ENCODE measurements at places on chromosomes 4 and X.

- no peak for DNase-seq
Observed at GRCh38 chr4:166335256-166335938, 462.4 kb downstream of the TLL1 start.

DNA sequence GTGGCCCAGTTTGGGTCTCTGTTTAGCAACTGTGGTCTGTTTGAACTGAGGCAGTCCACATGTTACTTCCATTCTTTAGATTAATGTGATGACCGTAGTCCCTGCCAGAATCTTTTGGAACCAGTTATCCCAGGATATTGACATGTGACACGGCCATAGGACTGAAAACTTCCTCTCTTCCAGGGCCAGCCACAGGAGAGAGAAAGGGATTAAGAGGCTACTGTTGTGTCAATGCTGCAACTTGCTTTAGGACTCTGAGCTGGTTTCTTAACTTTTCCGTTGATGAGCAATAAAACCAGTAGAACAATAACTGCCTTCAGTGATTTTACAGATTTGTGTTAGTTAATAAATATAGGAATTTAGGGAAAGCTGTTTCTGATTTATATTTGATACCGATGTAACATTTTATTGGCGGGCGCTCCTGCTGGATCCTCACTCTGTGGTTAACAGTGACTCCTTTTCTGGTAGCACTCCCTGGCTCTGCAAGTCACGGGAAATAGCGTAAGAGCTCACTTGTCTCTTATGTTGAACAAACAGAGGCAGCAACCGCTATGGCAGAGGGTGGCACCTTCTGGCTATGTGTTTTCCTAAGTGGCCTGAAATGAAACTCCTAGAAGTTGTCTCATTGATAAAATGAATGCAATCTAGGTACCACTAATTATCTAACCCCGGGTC, 2.5 kb downstream of the TENM3 start:
- DNase-seq, result no peak

DNA sequence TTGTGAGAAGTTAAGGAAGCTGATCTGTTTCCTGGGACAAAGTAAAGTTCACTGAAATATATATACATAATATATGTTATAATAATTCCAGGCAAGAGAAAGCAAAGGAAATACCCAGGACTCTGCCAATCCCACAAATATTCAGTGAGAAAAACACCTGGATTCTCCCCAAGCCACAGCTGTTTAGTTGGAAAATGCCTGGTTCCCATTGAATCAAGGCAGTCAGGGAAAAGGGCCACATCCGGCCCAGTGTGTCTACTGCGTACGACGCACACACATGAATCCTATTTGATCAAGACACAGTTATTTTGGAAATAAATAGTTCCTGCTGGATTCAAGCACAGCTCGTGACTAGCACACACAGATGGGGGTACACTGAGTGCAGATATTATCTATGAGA, 6.3 kb upstream of the DCHS2 start:
- no peak for DNase-seq

GRCh38 chrX:124981420-124981819, 338.3 kb upstream of the TEX13C start:
- no peak for DNase-seq

DNA sequence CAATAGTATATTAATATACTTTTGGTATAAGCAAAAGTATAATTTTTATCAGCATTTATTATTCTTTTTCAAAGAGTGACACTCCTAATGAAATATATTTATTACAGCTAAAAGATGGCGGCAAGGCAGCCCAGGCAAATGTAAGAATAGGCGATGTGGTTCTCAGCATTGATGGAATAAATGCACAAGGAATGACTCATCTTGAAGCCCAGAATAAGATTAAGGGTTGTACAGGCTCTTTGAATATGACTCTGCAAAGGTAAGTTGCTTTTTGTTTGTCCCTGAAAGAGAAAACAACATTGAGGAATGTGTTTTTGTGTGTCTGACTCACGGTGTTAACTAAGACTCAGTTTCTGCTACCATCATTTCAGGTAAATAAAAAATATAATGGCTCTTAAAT, 71.9 kb downstream of the PDLIM5 start:
- no peak for DNase-seq

GRCh38 chr4:71711044-71711984, 72.6 kb downstream of the GC start:
- no peak for DNase-seq

DNA sequence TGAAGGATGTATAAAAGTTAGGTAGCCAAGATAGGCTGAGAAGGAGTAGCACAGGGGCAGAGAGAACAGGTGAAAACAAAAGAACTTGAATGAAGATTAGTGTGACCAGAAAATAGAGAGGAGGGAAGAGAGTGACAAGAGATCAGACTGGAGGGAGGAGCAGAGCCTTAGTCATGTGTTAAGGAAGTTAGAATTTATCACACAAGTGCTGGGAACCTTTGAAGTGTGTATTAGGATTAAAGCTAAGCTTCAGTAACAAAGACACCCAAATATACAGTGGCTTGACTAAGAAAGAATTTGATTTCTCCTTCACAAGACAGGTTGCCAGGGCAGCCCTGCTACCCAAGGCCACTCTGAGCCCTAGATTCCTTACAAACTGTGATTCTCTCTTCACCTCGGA, 10.7 kb upstream of the CCDC149 start:
- DNase-seq, result no peak

- no peak for DNase-seq
Observed at GRCh38 chrX:15579778-15580747, 20.7 kb downstream of the ACE2 start.

- DNase-seq, result no peak
Observed at GRCh38 chrX:133413218-133413925, 1.9 kb downstream of the GPC4 start.

GRCh38 chrX:10534611-10535010, 85.8 kb downstream of the MID1 start:
- no peak for DNase-seq

DNA sequence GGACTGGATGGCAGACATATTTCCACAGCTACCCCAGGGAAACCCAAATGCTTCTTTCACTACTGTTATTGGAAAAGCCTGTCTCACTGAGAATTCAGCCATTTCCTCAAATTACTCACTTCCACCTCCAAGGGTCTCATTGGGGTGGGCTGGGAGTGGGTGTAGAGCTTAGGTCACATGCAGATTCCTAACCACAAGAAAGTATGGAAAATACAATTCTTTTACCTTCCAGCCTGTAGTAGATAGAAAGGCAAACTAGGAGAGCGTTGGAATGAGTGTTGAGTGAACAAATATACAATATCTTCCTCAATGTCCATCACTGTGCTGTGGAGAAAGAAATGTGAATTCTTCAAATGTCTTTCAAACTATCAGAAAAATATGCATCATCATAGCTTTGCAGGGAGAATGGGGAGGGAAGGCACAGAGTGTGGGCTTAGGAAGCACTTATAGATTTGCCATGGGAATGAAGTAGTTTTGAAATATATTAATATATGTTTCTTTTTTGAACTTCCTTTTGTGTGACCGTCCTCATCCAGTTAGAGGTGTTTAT, 245.3 kb upstream of the JADE1 start:
- no peak for DNase-seq
